ENCODE measurements at places on chromosomes 5 and 9.

GRCh38 chr5:148912714-148913398 is 86.4 kb downstream of the ADRB2 start:
- peak; percentile 41 for DNase-seq

- peak; percentile 10 for DNase-seq
Observed at GRCh38 chr9:86795823-86796553, 151.3 kb downstream of the GAS1 start.

DNA sequence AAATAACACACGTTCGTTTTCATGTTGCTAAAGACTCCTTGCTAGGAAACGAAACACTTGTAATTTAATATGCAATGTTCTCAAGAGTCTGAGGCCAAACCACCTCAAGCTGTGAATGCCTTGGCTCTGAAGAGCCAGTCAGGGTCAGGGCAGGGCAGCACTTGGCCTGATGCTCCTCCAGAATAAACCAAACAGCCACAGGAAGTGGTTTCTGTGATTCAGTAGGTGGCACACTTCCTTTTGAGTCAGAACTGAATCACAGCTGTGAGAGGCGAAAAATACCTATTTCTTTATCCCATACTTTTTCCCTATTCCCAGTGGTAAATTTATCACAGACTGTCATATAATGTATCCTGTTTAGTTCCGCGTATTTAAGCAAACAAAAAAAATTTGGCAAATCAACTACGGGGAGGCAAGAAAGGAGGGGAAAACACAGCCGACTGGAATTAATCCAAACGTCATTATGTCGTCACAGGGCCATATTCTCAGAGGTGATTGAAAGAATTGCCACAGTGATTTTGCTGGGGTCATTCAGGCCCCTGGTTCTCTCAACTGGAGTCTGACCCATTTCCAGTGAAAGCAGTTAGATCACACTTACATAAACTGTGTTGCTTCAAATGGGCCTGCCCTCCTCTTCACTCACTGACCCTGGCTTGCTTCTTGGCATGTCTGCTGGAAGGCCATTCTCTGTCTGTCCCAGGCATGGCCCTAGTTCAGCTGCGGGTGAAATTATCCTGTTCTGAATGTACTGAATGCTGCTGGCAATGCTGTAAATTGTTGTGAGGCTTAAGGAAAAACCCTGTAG is 71.2 kb downstream of the ARRDC3 start:
- DNase-seq, result peak; percentile 96

GRCh38 chr5:67338421-67338820 is 141.8 kb upstream of the CD180 start:
- DNase-seq, result no peak

GRCh38 chr9:30812821-30813220 is 1571.6 kb upstream of the ACO1 start:
- no peak for DNase-seq

DNA sequence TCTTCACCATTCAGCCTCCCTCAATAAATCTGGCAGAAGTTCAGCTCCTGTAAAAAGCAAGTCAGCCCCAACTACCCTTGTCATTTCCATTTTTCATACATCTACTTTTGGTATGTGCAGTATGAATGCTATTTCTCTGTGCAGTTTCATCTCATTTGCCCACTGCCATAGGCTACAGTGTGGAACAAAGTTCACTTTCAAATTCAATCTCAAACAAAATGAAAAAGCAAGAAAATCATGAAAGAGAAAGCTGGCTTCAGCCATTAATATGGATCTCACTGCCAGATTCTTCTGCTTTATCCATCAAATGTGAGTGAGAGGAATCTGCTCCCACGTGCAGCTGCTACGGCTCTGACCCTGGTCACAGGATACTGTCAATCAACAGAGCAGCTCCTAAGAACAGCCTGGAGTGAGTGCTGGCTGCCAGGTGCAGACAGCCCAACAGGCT is 494.2 kb downstream of the ZNF608 start:
- no peak for DNase-seq

DNA sequence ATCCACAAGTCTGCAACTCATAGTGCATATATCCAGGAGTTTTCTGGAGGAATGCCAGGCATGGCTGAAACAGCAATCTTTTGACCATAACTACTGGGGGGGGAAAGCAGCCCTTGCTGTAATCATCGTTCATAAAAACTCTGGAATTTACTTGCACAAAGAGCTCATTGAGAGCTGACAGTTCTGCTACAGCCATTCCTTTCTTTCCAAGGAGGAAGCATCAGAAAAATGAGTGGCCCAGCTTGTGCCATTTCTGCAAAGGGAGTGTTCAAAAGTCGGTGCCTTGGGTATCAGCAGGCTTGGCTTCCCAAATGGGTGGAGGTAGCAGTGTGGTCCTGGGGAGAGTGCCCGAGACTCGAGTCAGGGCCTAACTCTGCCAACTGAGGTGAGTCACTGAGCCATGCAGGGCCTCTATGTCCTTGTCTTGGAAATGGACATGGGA is 101.5 kb downstream of the GCNT1 start:
- DNase-seq, result no peak

DNA sequence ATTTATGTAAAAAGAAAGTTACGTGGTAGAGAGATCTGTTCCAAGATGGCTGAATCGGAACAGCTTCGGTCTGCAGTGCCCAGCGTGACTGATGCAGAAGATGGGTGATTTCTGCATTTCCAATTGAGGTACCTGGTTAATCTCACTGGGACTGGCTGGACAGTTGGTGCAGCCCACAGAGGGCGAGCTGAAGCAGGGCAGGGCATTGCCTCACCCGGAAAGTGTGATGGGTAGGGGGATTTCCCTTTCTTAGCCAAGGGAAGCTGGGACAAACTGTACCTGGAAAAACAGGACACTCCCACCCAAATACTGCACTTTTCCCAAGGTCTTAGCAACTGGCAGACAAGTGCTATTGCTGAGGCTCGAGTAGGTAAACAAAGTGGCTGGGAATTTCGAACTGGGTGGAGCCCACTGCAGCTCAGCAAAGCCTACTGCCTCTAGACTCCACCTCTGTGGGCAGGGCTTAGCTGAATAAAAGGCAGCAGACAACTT is 13.1 kb upstream of the HSD17B4 start:
- no peak for DNase-seq

- no peak for DNase-seq
Observed at GRCh38 chr9:88567870-88568269, 32.9 kb downstream of the NXNL2 start.

DNA sequence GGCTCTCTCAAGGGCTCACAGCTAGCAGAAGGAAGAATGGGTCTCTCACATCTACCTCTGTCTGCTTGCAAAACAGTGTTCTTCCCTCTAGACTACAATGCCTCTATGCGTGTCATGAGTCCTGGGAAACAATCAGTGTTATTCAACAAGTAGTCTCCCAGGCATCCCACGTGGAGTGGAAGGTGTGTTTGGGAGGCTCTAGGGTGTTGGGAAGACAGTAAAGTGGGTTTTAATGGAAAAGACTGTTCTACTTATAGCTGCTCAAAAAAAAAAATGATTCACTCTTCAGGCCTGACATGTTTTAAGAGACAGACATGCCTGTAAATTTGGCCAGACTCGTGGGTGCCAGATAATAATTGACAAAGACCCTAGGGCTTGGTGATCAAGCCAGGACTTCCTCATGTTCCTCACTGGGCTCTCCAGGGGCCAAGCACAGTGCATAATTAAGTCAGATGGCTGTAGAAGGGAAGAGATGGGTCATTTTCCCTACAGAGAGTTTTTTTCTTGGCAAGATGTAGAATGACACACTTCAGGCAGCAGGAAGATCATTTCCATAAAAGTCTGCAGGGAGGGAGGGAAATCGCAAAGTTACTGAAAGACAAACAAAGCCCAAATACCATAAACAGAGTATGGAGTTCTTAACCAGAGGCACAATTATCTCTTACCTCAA is 246.4 kb downstream of the ACTL7B start:
- DNase-seq, result no peak

GRCh38 chr9:2231829-2232228 is 216.7 kb downstream of the SMARCA2 start:
- no peak for DNase-seq

DNA sequence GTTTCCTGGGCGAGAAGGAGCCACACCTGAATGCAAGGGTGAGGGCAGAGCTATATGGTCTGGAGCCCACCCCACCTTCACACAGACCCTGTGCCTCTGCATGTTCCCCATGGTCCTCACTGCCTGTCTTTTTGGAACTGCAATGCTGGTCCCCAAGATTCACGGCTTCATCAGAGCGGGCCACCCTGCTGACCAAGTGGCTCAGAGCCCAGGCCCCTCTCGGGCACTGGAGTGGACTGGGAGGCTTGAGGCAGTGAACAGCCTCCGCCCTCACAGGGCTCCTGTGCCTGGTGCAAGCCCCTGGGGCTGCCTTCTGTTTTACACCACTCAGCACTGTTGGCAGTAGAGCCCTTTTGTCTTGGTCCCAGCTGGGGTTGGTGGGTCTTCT is 143.2 kb downstream of the CACNA1B start:
- no peak for DNase-seq

DNA sequence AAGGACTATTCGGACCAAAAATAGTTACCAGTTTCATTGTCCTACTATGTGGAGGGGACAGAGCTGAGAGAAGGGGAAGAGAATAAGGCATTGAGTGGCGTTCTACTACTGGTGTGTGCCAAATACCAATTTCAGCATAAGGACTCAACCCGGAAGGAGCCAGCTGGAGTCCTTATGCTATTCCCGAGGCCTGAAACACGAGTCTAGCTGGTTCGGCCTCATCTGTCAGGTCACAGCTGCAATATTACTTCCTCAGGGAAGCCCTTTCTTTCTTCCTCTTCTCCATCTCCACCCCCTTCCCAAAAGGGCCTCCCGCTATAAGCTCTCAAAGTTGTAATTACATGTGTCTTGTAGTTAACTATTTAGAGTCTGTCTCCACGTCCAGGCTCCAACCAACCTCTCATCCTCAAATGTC is 20.5 kb upstream of the FER start:
- no peak for DNase-seq

DNA sequence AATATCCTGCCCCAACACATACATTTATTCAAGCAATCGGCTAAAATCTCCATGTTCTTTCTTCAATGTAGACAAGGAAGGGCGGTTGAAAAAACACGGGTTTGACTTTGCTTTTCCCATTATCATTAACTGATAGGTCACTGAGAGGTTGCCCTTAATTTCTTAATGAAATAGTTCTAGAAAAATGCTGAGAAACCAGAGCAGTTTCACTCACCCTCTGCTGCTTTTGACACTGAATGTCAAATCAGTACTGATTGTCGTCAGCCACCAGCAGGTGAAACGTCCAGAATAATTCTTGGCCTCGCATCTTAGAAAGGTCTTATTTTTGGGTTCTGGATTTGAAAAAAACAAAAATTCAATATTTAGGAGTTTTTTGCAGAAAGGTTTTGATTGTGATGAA is 8.1 kb downstream of the IL12B start:
- no peak for DNase-seq

DNA sequence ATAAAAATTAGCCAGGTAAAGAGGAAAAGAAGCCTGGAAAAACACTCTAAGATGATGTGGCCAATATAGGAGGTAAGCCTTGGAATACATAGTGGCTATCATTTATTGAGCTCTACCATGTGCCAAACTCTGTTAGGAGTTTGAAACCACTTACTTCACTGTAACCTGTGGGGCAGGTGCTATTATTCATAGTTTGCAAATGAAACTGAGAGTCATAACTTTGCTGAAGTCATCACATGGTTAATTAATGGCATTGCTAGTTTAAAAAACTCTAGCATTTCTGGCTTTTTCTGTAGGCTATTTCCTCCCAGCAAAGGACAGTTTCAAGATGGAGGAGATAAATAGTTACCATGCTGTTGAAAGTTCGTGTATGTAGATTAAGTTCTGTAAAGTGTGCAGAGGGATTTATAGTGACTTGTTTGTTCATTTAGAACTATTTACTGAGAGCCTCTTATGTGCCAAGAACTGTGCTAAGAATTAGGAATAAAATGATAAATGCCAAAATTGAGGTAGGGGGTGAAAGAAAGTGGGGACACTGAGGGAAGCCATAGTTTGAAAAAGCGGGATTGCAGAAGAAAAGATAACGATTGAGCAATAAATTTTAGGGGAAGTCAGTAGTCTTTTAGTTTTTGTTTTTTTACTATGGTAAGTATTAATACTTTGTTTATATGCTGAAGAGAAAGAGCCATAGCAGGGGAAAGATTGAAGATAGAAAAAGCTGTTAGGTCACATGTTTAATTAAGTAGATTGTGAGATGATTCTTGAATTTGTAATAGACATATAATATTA is 57.2 kb downstream of the WDR70 start:
- no peak for DNase-seq

DNA sequence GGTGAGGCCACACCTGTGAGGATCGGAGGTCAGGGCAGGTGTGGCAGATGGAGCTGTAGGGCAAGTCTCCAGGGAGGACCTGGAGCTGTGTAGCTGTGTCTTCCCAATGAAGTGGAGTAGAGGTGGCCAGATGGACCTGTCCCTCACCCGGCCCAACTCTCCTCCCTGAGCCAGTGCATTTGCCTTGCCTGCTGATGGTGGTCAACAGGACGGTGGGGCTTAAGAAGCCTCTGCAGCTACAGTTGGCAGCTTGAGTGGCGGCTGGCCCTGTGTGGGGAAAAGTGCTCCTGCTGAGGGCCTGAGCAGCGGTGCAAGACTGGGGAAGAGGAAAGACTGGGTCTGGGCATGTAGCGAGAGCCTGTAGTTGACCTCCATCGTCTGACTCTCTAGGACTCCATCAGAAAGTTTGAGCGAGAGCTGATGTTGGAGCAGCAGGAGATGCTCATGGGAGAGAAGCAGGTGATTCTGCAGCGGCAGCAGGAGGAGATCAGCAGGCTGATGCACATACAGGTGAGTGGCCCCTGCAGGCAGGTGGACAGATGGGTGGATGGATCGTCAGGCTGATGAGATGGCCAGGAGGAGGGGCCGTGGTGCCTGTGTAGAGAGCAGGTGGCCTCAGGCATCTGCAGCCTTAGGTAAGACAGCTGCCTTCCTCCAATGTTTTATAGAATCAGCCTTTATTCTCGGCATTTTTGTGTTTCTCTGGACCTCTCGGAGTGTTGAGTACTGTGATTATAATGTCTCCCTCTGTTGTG is 24.9 kb downstream of the PITX1 start:
- DNase-seq, result no peak

DNA sequence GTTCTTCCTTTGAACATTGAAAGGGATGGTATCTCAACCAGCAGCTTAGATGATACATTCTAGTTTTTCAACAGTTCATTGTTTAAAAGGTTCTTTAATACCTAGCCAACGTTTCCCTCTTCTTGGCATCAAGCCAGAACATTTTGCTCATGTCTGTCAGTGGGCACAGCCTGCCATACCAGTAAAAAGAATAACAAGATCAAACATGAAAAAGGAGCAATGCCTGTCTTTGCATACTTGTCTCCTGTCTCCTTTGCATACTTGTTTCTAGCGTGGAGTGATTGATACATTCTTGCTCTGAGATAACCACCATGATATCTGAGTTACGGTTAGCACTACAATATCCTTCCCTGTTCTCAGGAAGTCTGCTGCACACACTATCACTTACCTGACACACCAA is 248.6 kb upstream of the DAPK1 start:
- DNase-seq, result no peak

GRCh38 chr5:111234125-111234524 is 9.9 kb downstream of the CAMK4 start:
- DNase-seq, result no peak

DNA sequence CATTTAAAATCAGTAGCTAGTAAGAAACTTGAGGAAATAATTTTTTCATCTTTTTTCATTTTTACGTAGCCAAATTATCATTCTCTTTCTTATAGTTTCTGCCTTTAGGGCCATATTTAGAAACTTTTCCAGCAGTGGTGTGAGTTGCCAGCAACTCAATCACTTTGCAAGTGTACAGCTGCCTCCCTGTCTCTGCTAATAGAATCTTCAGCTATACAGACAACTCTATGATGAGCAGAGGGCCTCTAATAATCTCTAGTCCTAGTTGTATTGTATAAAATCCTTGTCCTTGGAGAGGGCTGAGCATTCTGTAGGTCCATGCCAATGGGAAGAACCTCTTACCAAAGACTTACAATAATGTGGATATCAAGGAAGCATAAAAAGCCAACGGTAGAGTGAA is 11.5 kb upstream of the SHOC1 start:
- DNase-seq, result no peak

Measured in brain pericyte (primary cell).